ENCODE measurements at places on chromosomes 4 and X. TPM values are rescaled to one million over a fixed set of nuclear protein-coding genes. Genes with fewer than 3 reads are reported as not detected.

The CXXC4 gene
- total RNA-seq: not detected

The HTATSF1 gene
- total RNA-seq: 32.9 TPM

The STOX2 gene
- total RNA-seq: 0.26 TPM

The NDNF gene
- 1.1 TPM for total RNA-seq

The TRIML2 gene
- not detected for total RNA-seq

The MAGEA9B gene
- not detected for total RNA-seq

The HS3ST1 gene
- total RNA-seq: 0.12 TPM

The RBM46 gene
- not detected for total RNA-seq

The PITX2 gene
- 22.5 TPM for total RNA-seq

The ALAS2 gene
- total RNA-seq: not detected

The VCX3B gene
- total RNA-seq: not detected

The TLR7 gene
- not detected for total RNA-seq

The C4orf51 gene
- total RNA-seq: not detected

The PAGE2B gene
- not detected for total RNA-seq

The TBC1D19 gene
- total RNA-seq: 24.3 TPM

The MAGED4 gene
- 40.2 TPM for total RNA-seq

The PTTG2 gene
- total RNA-seq: not detected

The MRFAP1L1 gene
- total RNA-seq: 45.4 TPM

The TLR8 gene
- total RNA-seq: not detected

The NUP54 gene
- 29.2 TPM for total RNA-seq

The PCDH19 gene
- 0.09 TPM for total RNA-seq

All from pericardium fibroblast (primary cell).